Right atrium auricular region (tissue), 2 donors: ENCODE measurements at places on chromosomes 13 and 19. TPM values are rescaled to one million over a fixed set of nuclear protein-coding genes. Genes with fewer than 3 reads are reported as not detected.

PCP2 gene
- total RNA-seq, result not detected

NALCN gene
- total RNA-seq, result 6.2 TPM

CEACAM3 gene
- total RNA-seq, result not detected

WTIP gene
- total RNA-seq, result 32.3 TPM

DACT3 gene
- 23.5 TPM for total RNA-seq

- no peak for DNase-seq
Measured at GRCh38 chr13:60229708-60230272, 66.1 kb upstream of the DIAPH3 start.

- peak; percentile 97 for DNase-seq
Measured at GRCh38 chr19:48872884-48873475, 759 bp downstream of the PPP1R15A start.

DNA sequence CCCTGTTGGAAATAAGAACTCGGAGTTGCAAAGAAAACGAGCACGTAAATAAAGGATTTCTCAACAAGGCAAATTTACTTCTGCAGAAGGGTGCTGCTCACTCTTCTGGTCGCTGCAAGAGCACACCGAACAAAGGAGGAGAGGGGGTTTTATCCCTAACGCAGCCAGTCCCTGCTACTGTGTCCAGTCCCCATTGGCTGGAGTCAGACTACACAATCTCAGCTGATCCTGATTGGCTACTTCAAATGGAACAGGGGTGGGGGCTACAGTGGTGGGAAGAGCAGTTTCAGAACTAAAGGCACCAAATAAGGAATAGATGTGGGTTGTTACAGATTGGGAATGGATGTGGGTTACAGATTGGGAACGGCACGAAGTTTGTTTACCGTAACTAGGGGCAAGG, 63.9 kb upstream of the MCF2L start:
- no peak for DNase-seq

GRCh38 chr19:35224681-35225571, 3.6 kb downstream of the FAM187B start:
- no peak for DNase-seq

GRCh38 chr13:36377826-36378468, 31.8 kb upstream of the SPART start:
- DNase-seq, result no peak

- DNase-seq, result no peak
Measured at GRCh38 chr19:19205416-19206410, 2.5 kb upstream of the NR2C2AP start.

DNA sequence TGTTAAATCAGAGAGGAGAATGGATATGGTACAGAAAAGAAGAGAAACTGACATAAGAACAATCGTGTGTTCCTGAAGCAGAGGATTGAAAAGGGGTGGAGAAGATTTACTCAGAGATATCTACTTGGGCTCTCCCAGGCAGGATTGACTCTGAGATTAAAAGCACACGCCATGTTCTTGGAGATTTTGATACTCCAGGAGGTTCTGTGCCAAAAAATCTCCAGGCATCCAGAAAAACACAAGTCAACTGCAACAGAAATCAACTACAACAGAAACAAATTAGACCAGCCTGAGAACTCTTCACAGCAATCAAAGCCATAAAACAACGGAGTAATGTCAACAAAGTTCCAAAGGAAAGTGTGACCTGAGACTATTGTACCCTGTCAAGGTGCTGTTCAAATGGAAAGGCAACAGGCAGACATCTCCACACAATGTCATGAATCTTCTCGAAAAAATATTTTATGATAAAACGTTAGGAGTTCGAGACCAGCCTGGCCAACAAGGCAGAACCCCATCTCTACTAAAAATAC, 104.2 kb downstream of the UBL3 start:
- no peak for DNase-seq

GRCh38 chr13:95902741-95903140, 150.5 kb downstream of the UGGT2 start:
- DNase-seq, result no peak
